ENCODE measurements at places on chromosomes 7 and 10. TPM values are rescaled to one million over a fixed set of nuclear protein-coding genes. Genes with fewer than 3 reads are reported as not detected.

GRCh38 chr7:142338633-142339501 lies 81.0 kb upstream of the PRSS58 start:
- no peak for DNase-seq

DNA sequence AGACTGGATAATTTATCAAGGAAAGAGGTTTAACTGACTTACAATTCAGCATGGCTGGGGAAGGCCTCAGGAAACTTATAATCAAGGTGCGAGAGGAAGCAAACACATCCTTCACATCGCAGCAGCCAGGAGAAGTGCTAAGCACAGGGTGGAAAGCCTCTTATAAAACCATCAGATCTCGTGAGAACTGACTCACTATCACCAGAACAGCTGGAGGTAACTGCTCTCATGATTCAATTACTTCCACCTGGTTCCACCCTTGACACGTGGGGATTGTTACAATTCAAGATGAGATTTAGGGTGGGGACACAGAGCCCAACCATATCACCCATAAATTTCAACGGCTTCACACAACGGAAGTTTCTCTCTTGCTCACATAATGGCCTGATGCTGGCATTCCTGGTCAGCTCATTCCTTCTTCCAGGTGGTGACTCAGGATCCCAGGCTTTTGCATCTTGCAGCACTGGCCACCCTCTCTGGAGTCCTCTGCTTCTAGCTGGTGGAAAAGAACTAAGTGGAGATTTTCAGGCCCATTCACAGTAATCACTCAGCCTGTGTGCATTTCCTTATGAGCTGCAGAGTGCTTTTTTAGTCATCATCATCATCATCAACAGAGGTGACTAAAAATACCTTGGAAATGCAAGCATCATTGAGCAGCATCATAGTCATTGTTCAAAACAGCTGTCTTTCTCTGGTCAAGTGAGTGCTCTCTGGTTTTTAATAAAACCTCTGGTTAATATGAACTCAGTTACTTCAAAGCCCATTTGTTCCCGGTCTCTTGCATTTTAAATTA lies 308.1 kb downstream of the SFMBT2 start:
- DNase-seq = no peak

Gene CARD11
- total RNA-seq = not detected

- DNase-seq = no peak
Measured at GRCh38 chr10:16947069-16947468, 129.8 kb upstream of the RSU1 start.

Gene SLC18A3
- not detected for total RNA-seq

Gene AEBP1
- total RNA-seq = 133 TPM

DNA sequence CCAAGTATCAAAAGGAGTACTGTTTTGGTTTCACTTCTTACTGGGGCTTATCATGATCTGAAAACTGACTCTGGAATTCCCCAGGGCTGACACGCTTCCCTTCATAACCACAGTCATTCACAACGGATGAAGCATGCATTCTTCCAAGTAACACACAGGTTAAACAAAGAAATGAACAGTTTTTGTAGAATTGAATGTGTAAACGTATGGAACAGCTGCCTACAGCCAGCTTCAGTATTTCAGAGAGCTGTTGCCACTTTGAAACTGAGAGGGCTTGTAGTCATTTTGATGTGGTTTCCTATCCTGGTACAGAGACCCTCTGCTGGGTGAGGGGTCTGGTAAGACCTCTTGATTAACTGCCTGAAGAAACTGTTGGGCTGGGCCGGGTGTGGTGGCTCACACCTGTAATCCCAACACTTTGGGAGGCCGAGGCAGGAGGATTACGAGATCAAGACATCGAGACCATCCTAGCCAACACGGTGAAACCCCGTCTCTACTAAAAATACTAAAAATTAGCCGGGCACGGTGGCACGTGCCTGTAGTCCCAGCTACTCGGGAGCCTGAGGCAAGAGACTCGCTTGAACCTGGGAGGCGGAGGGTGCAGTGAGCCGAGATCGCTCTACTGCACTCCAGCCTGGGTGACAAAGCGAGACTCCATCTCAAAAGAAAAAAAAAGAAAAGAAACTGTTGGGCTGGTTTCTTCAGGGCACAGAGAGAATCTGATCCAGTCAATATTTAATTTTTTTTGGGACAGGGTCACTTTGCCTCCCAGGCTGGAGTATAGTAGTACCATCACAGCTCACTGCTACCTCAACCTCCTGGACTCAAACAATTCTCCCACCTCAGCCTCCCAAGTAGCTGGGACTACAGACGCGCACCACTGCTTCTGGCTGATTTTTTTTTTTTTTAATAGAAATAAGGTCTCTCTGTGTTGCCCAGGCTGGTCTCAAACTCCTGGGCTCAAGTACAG lies 4.7 kb downstream of the NFE2L3 start:
- peak; percentile 89 for DNase-seq

Gene GCK
- total RNA-seq = 1.7 TPM

Gene BTRC
- total RNA-seq = 9.5 TPM
